ENCODE measurements at places on chromosomes 1 and 21.

- peak; percentile 56 for DNase-seq
Observed at GRCh38 chr1:179175011-179175841, 54.3 kb downstream of the ABL2 start.

GRCh38 chr1:53121319-53122172 lies 20.9 kb downstream of the SLC1A7 start:
- DNase-seq, result no peak

DNA sequence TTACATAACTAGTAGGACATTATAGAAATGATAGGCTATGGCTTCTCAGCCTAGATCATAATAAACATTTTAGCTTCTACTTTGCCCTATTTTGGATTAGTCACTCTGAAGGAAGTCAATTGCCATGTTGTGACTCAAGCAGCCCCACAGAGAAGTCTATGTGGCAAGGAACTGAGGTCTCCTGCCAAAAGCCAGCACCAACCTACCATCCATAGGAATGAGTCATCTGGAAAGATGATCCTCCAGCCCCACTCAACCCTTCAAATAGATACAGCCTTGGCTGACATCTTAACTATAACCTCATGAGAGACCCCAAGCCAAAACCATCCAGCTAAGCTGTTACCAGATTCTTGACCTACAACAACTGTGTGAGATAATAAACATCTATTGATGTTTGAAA lies 76.3 kb upstream of the BEND5 start:
- peak; percentile 17 for DNase-seq

- no peak for DNase-seq
Observed at GRCh38 chr1:195462646-195463045, 1145.6 kb downstream of the KCNT2 start.

DNA sequence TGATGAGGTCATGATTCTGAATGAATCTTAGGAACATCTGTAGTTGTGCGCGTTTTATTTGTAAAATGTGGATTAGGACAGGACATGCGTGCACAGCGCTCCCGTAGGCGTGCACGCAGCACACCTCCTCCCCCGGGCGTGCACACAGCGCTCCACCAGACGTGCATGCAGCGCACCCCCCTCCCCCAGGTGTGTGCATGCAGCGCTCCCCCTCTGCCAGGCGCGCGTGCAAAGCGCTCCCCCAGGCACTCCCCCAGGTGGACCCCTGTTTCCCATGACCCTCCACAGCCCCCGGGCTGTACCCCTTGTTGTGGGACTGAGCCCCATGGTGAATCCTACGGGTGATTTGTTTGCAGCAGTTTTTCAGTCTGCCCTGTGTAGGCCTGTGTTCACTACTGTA lies 61.6 kb downstream of the S100B start:
- DNase-seq, result no peak

DNA sequence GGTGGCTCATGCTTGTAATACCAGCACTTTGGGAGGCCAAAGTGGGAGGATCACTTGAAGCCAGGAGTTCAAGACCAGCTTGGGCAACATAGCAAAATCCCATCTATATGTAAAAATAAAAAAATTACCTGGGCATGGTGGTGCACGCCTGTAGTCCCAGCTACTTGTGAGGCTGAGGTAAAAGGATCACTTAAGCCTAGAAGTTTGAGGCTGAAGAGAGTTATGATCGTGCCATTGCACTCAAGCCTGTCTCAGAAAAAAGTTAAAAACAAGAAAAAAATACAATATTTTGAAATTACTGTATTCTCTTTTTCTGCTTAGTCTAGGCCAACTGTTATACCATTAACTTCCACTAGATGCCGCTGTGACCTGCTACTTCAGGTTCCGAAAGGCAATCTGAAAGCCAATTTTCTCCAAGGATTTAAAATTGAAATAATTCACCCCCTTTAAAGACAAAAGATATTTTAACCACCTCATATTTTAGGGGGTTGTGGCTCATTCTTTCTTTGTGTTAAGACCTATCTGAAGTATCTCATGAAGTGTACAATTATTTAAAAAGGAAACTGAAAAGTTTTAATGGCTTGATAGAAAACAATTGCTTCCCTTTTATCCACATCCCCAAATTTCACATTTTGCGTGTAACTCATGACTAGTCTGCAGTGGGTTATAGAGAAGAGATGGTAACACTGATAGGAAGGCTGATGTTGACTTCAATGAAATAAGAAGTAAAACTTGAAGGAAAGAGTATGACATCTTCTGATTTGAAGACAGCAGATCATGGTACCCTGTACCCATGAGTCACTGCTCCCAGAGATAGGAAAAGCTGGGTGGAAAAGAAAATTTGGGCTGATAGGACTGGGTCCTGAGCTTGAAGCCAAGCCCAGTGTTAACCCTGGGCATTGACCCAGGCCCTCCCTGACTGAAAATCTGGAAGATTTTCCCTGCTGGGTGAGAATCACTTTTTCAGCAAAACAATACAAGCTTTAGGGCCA lies 24.4 kb upstream of the CLDN14 start:
- DNase-seq, result peak; percentile 5

- DNase-seq, result no peak
Observed at GRCh38 chr1:90800012-90800717, 83.1 kb upstream of the BARHL2 start.

DNA sequence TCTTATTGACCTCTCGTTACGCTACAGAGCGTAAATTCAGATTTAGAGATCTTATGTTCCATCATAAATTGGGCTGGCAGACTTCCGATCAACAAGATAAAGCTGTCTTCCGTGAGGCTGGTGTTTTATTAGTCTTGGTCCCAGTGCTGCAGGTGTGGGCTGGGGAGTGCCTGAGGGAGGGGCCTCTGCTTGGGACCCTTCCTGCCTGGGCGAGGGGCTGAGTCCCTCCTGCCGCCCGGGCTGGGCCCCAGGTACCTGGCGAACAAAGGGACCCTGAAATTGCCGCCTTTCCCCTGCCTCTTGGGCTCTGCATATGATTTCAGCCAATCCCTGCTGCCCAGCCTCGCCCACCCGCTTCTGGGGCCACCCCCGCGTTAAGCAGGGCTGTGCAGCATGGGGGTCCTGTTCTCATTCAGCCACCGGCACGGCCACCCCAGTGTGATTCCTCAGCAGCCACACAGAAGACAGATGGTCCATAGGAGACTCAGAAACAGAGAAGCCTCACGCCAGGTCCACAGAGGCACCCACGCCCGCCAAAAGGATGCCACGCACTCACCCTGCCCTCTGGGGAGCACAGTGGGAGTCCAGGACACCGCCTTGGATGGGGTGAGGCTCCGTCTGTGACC lies 6.1 kb upstream of the SAMD11 start:
- DNase-seq, result no peak

GRCh38 chr1:239566074-239566473 lies 179.7 kb downstream of the CHRM3 start:
- no peak for DNase-seq

DNA sequence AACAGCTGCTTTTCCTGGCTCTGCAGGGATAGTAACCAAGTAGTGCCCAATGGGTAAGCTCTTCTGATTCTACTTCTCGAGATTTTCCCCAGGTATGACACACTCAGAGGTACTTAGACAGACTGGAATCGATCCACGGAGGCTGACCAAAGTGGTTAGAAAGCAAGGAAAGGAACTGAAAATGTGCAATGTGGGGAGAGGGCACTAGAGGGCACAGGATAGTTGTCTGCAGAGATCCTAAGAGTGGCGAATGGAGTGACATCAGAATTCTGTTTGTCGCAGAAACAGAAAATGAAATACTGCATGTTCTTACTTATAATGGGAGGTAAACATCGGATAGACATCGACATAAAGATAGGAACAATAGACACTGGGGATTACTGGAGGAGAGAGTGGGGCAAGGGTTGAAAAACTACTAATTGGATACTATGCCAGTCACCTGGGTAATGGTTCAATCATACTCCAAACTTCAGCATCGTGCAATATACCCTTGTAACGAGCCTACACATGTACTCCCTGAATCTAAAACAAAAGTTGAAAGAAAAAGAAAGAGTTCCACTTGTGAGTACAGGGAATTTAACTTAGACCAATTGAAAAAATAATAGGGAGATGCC lies 23.3 kb downstream of the CYP2J2 start:
- DNase-seq, result peak; percentile 13

DNA sequence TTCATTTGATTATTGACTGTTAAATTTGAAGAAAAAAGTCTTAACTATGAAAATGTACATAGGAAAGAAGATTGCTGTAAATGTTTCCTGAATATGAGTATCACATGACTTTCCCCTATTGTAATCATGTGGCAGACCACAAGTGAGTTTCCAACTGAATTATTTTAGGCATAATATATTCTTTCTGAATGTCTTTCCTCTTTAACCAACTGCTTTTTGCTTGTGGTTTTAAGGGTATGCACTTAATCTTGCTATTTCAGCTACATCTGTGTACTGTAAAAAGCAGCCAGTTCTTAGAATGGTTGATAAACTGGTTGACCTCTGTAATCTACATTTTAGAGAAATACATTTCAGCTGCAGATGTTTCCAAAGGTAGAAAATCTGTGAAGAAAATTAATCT lies 400.7 kb downstream of the NEGR1 start:
- no peak for DNase-seq

DNA sequence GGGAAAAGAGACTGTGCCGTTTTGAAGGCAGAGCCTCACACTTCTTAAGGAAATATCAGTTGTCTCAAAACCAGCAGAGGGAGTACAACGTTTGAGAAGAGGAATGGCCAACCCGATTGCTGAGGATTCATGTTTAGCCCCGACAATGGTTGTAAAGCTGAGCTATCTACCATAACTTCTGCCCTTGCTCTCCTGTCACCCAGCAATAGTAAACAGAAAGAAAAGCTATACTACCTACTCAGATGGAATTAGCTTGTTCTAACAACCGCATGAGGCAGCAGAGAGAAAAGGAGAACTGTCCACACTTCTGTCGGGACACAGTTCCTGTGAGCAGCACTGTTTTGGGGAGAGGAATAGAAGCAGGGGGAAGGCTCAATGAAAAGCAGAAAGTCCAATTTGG lies 91.2 kb downstream of the SLC45A1 start:
- DNase-seq, result peak; percentile 43

- peak; percentile 42 for DNase-seq
Observed at GRCh38 chr1:244796719-244797406, 38.6 kb upstream of the COX20 start.

DNA sequence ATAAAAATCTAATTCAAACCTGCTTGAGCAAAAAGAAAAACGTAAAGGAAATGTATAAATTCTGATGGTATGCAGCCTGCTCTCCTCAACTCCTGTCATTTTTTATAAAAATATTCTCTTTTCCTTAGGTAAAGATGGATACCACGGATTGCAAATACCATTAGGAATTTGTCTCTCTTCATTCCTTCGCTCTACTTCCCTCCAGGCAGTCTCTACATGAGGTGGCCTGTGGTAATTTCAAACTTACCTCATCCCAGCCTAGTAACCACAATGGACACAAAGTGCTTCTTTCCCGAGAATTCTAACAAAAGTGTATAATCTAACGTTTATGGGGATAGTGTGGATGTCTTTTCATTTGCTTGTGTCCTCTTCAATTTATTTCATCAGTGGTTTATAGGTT lies 239.5 kb upstream of the LRRC7 start:
- no peak for DNase-seq

- no peak for DNase-seq
Observed at GRCh38 chr1:30449428-30450147, 273.8 kb downstream of the MATN1 start.

DNA sequence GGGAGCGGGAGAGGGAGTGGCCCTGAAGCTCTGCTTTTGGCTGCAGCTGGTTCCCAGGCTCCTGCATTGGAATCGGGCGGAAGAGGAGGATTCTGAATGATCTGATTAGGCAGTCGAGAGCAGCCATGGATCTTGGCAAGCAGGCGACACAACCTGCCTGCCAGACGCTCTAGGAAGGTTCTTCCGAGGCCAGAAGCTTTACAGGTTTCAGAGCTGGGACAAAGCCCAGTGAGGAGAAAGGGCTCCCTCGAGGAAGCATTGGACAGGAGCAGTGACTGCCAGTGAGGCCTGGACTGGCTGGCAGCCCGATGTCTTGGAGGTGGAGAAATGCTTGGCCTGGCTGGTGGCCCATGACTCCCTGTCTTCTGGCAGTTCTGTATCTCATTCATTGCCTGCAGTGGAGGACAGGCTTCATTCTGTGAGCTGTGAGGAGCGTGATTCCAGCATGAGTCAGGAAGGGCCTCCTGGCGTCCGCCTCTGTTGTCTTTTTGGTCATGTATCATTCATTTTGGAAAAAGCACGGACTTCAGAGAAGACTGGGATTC lies 132.7 kb upstream of the IPO9 start:
- no peak for DNase-seq

- DNase-seq, result no peak
Observed at GRCh38 chr1:52190500-52191252, 48.8 kb downstream of the ZFYVE9 start.

- no peak for DNase-seq
Observed at GRCh38 chr1:233659495-233659894, 45.6 kb downstream of the KCNK1 start.

GRCh38 chr1:25623007-25623406 lies 6.4 kb downstream of the MAN1C1 start:
- no peak for DNase-seq

GRCh38 chr1:5098981-5099385 lies 444.6 kb downstream of the AJAP1 start:
- DNase-seq, result no peak

DNA sequence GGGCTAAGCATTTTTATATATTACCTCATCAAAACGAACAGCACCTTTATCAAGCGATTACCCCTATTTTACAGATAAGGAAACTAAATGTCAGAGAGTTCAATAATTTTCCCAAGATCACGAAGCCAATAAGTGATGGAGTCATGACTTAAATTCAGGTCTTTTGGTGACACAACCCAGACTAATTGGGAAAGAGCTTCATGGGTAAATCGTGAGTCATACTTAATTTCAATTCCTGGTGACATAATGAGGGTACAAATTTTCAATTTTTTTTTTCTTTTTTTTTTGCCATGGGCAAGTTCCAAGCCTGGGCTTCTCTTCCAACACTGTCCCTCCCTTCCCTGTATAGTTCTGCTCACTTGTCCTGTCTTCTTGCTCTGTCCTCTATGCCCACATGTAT lies 30.1 kb upstream of the IL10 start:
- DNase-seq, result no peak

DNA sequence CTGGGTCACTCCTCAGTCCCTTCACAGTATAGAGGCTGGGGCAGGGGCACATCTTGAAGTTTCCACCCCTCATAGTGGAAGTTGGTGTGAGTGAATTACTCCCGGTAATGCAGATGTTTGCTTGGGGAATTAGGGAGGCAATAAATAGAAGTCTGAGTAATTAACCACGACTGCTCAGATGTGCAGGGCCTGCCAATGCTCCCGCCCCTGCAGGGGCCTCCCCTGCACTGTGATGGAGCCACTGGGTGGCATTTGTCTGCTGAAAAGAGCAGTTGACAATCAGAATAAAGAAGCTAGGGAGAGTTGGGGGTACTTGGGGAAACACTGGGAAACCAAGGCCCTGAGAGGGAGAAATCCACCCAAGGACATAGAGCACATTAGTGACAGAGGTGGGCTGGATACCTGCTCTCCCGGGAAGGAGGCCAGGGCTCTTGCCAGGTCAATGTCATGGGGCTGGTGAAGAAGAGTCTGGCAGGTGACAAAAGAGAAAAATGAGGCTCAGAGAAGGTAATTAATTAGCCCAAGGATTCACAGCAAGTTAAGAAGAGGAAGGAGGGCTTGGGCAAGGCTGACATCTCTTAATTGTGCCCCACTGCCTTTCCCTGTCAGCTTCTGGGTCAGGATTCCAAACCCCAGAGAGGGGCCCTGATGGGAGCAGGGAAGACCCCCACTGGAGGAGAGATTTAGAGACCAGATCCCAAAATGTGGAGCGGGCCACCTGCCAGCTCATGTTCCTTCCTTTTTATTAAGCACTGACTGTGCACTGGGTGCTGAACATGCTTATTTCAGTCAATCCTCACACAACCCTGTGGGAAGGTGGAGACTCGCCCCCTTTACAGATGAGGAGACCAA lies 436.2 kb downstream of the MATN1 start:
- no peak for DNase-seq

GRCh38 chr1:246178717-246179311 lies 328.3 kb downstream of the SMYD3 start:
- DNase-seq, result no peak

Data from A549 (cell line).